ENCODE measurements at places on chromosomes 5 and 9. TPM values are rescaled to one million over a fixed set of nuclear protein-coding genes. Genes with fewer than 3 reads are reported as not detected.

The PCDHA1 gene
- total RNA-seq = not detected

The STKLD1 gene
- total RNA-seq = 0.29 TPM

The SV2C gene
- 0.09 TPM for total RNA-seq

The IGFBPL1 gene
- not detected for total RNA-seq

The SLC25A2 gene
- 0.57 TPM for total RNA-seq

The FBXL17 gene
- 39.9 TPM for total RNA-seq

The ZFP62 gene
- 28.5 TPM for total RNA-seq

The DBH gene
- not detected for total RNA-seq

The SLC6A18 gene
- not detected for total RNA-seq

The NPR3 gene
- total RNA-seq = 21.4 TPM

The CNTLN gene
- total RNA-seq = 9.7 TPM

The SOX30 gene
- 0.19 TPM for total RNA-seq
